ENCODE measurements at places on chromosomes 3 and 15.

- DNase-seq: peak; percentile 74
Observed at GRCh38 chr3:182713743-182714517, 79.4 kb upstream of the ATP11B start.

DNA sequence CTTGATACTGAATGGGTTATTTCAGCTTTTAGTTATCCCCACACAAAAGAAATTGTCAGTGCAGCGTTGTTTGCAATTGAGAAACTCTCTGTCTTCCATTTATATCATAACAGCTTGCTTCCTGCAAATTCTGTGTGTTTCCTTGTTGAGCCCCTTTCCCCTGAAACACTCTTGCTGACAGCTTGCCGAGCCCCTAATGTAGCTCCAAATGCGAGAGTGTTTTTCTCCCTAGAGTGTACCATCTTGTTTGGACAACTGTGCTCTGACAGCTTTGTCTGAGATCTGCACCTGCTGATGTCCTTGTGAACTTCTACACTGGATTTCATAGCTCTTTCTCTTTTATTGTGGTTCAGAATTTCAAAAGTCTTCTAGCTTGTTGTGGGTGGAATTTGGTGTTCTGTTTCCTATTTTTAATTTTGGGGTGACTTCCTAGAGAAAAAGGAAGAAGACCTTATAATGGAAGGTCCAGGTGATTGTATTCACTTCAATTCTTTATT is 343.5 kb downstream of the PDCD6IP start:
- no peak for DNase-seq

DNA sequence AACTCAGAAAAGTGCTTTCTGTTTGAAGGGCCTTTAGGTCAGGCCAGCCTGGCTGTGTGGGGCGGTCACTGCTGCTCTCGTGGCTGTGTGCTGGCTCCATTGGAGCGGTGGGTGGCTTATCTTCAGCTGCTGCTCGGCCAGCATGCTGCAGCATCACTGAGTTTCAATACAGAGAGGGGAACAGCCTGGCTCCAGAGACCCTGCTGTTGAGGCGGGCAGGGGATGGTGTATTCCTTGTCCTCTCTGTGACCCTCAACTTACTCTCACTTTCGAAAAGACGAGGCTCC is 248.5 kb upstream of the ONECUT1 start:
- DNase-seq: no peak

DNA sequence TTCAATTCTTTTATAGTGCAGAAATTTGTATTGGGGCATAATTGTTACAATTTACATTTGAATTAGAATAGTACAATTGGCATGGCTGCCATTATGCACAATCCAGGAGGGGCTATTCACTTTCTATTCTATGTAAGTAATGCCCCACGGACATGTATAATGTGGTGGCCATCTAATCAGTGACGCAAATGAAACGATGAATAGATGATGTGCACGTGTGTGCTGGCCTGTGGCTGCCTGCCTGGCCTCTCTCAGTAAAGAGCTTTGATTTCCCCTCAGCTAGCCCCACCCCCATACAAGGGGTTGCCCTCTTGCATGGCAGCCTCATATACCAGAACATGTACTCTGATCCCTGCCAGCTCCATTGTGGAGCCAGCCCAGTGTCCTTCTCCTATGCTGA is 86.5 kb downstream of the BOC start:
- DNase-seq: no peak

GRCh38 chr15:47857776-47858167 is 140.5 kb downstream of the SEMA6D start:
- no peak for DNase-seq

GRCh38 chr3:14510838-14511622 is 29.1 kb downstream of the GRIP2 start:
- DNase-seq: no peak

- no peak for DNase-seq
Observed at GRCh38 chr3:50161320-50161719, 6.2 kb downstream of the SEMA3F start.

GRCh38 chr3:9279966-9280365 is 30.5 kb upstream of the SRGAP3 start:
- DNase-seq: no peak

DNA sequence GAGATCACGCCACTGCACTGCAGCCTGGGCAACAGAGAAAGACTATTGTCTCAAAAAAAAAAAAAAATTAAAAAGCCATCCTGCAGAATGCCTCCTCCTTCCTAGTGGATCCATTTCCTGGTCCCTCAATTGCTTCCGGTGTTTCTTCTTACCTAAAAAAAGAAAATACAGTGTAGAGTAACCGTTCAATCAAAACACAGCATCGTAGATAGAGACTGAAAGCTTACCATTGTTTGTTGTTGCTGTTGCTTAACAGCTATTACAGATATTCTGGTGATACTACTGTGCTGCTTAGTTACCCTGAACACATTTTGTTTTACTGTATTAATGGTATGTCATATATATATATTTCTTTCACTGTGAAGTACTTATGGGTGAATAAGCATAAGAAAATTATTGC is 105.5 kb upstream of the LRRFIP2 start:
- DNase-seq: no peak

- no peak for DNase-seq
Observed at GRCh38 chr3:136193278-136194054, 2.7 kb downstream of the MSL2 start.

- DNase-seq: no peak
Observed at GRCh38 chr3:79039192-79039591, 728.6 kb downstream of the ROBO1 start.

DNA sequence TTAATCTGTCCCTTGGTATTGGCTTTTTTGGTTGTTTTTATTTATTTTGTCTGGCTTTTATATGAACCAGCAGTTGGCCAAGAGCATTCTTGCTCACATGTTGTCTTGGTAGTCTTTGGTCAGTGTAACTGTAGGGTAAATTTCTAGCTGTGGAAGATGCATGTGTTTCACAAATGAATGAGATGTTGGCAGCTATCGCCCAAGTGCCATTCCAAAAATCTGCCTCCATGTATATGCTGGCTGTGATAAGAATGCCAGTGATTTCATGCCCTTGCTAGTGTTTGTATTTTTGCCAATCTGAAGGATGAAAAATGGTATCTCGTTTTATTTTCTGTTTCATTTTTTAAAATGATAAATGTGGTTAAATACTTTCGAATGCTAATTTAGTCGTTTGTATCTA is 50.1 kb downstream of the TLNRD1 start:
- DNase-seq: no peak

- no peak for DNase-seq
Observed at GRCh38 chr3:157063926-157064325, 96.0 kb downstream of the CCNL1 start.

- no peak for DNase-seq
Observed at GRCh38 chr15:95292785-95293450, 1037.6 kb upstream of the NR2F2 start.

GRCh38 chr15:90557186-90558084 is 27.7 kb downstream of the CRTC3 start:
- peak; percentile 8 for DNase-seq

DNA sequence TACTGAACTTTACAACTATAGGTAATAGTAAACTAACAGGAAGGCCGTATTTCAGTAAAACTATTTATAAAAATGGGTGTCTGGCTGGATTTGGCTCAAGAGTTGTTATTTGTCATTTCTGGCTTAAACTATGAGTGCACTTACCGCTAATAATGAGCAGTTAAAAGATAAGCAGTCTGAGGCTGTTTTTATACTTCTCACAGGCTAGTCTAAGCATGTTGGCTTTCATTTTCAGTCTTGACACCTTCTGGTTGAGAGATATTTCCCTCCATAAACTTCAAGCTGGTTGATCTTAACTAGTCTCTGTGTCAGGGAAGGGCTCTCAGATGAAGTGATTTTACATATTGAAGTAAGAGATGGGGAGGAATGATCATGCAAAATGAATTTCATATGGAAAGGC is 96.1 kb downstream of the RSRC1 start:
- no peak for DNase-seq

GRCh38 chr3:32488474-32489008 is 14.1 kb downstream of the CMTM6 start:
- no peak for DNase-seq

DNA sequence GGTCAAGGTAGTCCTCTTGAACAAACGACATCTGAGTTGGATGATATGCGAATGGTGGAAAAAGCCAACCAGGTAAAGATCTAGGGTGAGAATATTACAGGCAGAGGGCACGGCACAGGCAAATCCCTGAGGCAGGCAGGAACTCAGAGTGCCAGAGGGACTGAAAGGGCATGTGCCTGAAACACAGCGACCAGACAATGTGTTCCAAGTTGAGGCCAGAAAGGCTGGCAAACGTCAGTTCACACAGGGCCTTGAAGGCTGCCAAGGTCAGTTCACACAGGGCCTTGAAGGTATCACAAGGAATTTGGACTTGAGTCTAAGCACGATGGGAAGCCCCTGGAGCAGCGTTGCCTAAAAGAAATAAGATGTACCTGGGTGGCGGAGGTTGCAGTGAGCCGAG is 20.1 kb downstream of the HES1 start:
- no peak for DNase-seq

DNA sequence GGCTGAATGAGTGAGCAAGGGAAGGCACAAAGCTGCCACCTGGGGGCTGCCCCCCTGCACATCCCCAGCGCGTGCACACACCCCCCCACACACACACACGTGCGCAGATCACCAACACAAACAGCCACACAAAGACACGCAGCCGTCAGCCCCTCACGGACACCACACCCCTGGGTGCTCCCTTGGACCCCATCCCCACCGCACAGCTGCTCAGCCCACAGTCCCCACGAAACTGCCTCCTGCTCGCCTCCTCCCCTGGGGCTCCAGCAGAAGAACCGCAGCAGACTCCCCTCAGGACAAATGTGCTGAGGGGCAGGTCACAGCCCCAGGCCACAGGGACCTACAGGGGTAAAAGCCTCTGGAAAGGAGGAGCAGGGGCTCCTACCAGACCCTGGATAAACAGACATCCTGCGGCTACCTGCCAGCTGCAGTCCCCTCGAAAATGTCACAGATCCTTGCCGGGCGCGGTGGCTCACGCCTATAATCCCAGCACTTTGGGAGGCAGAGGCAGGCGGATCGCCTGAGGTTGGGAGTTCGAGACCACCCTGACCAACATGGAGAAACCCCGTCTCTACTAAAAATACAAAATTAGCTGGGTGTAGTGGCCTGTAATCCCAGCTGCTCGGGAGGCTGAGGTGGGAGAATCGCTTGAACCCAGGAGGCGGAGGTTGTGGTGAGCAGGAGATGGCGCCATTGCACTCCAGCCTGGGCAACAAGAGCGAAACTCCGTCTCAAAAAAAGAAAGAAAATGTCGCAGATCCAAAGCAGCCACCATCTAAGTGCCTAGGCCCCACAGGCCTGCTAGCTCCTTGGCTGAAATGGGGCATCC is 6.5 kb downstream of the TWF2 start:
- DNase-seq: no peak

DNA sequence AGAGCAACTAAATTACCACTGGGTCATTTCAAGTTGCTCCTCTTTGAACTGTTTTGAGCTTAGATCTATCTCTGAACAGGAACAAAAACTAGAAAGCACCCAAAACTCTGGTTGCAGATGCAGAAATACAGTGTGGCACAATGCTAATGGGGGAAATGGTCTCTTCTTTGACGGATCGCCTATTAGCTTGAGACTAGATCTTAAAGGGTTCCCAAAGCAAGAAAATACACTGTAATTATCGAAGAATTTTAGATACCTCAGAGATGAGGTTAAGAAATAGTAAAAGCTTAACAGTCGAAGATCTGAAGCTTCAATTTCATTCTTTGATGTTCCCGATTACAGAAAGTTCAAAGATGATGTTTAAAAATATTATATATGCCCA is 818 bp downstream of the PPP1R2 start:
- no peak for DNase-seq

- DNase-seq: no peak
Observed at GRCh38 chr3:34248352-34248751, 449.9 kb downstream of the PDCD6IP start.

GRCh38 chr3:132180337-132180791 is 136.8 kb upstream of the ACP3 start:
- peak; percentile 48 for DNase-seq

DNA sequence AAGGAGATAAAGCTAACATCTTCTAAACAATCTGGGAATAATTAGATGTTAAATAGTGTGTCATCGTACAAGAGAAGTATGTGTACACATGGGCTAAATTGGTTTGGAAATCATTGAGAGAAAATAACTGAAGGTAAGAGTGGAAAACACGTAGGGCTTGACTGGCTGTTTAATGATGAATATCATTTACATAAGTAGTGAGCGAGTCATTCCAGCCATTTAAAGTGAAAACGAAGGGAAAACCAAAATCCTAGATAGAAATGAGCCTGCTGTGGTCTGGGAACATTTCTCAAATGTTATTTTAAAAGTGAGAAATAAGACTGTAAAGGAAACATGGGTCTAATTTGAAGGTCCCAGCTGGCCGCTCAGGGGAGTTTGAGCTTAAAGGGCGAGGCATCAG is 41.9 kb upstream of the KCNMB2 start:
- no peak for DNase-seq

DNA sequence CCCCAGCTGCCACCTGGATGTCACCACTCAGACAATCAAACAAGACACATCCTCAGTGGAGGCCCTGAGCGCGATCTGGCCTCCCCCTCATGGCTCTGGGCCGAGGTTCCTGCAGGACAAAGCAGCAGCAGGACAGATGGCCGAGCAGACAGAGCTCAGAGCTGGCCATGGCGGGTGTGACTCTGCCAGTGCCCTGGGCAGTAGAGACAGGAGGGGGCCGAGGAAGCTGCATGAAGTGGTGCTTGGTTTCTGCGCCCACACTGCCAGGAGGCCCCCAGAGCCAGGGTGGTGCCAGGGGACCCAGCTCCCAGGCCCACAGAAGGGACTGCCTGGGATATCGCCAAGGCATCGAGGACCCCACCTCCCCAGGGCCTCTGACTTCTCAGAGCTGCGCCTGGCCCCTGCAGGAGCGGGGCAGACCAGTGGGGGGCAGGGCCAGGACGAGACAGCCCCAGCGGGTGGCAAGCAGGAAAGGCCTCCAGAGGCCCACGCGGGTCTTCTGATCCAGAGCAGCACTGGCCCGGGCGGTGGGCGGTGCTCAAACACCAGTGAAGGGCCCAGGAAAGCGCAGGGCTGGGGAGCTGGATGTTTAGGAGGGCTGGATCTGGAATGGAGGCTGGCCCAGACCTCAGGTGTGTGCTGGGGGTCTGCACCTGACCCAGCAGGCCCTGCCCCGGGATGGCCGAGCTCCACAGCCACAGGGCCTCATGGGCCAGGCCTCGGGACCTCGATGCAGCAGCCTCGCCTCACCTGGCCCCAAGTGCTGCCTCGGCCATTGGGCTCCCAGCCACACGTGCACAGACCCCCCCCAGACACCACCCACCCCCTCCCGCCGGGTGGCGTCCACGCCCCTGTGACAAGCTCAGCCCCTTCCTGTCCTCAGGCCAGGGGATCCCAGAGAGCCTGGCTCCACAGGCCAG is 76.0 kb downstream of the GOLGA8G start:
- no peak for DNase-seq

DNA sequence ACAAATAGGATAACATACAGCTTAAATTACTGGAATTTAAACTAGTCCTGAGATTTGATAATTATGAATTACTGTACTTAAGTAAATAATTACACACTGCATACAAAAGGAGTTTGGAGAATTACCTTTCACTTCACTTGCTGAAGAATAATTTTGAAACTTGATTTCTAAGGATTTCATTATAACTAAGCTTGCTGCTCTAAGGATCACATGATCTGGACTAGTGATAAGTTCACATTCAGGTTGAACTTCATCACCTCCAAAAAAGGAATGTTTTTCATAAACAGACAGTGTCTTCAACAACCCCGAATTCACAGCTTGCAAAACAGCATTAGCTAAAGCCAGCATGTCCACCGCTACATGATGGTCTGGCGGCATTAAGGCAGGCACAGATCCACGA is 28.5 kb downstream of the LINS1 start:
- no peak for DNase-seq
